ENCODE measurements at places on chromosomes 11 and 22.

DNA sequence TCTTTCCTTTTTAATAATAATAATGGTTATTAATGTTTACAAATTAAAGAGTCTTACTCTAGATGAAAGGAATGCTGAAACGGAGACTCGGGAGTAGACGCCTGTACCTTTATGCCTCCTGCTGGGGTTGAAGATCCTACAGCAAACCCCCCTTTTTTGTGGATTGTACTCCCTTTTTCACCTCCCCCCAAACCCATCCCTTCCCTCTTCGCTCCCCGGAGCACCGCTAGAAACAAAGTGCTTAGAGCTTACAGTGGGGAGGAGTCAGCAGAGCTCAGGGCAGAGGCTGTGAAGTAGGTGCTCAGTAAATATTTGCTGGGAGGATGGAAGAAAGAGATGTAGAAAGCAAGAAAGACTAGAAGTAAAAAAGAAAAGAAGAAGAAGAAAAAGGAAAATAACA is 169.7 kb downstream of the NXPE2 start:
- no peak for DNase-seq

DNA sequence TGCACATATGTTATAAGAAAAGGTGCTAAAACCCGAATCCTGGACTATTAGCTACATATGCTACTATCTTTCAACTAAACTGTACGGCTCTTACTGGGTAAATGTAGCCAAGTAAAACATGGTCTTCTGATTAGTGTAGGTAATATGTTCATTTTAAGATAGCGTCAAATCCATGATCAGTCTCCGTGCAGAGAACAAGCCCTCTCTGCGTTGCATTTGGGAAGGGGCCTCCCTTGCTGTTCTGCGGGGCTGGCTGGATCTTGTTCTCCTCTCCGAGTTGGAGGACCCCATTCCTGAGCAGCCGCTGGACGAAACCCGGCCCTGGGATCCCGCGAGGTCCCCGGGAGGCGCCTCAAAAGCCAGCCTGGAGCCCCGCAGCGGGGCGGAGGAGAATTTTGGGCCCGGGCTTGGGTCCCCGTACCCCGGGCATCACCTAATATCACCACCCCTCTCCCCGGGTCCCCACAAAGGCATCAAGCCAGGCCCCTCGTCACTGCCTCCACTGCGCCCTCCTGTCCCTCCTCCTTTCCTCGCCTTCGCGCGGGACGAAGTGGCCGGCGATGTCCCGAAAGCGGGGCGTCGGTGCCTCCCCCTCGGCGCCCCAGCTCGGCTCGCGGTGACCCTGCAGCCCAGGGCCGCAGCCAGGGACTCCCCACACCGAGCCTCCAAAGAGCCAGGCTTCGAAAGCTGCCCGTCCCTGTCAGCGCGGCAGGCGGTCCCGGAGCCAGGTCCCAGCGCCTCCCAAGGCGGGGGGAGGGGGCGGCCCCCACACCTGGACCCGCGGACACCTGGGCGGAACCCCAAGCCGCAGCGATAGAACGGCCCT is 54.5 kb upstream of the FBXO3 start:
- DNase-seq, result no peak

DNA sequence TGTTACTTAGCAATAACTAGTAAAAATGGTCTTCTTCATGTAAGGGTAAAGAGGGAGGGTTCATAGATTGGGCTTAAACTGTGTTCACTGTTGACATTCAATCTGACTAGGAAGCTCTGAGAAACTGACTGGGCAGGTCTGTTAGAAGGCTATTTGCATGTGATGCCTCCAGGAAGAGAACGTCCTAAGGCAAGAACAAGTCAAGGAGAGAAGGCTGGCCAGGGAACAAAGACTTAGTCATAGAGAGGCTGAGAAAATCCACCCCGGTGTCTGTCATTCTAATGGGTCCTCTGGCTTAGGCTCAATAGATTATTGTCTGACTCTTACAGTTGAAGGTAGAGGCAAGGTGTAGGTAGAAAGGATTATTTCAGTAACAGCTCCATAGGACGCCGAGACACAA is 50.3 kb upstream of the CD44 start:
- no peak for DNase-seq

DNA sequence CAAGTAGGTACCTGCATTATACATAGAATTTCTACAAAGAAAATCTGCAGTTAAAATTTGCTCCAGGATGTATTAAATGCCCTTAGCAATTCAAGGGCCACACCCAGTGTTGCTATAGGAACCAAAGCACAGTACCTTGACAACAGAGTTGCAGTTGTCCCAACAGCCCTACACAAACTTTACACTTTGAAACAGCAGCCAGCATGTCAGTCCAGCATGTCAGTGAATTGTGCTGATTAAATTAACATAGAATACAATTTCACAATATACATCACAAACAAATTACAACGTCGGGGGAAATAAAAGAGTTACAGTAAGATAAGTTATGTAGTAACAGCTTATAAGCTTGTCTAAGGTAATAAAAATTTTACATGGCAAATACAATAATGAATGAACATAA is 389.2 kb downstream of the SOX6 start:
- DNase-seq, result no peak

DNA sequence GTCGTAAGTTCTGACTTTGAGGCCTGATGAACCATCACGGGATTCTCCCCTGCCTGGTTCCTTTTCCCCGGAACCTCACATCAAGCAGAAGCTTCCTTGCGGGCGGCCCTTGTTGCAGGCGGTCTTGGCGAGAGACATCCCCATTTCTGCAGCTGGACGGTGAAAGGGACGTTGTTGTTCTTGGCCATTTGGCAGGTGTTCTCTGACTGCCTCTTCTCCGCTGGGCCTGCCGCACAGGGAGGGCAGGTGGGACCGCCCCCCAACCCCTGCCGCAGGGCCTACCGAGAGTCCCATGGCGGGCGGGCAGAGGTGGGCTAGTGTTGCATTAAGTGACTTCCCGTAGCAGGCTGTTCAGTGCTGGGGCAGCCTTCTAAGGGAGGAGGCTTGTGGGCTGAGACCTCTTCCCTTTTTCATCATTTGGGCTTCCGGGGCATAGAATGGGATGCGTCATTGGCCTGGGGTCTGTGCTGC is 26.9 kb upstream of the GRAMD4 start:
- no peak for DNase-seq

DNA sequence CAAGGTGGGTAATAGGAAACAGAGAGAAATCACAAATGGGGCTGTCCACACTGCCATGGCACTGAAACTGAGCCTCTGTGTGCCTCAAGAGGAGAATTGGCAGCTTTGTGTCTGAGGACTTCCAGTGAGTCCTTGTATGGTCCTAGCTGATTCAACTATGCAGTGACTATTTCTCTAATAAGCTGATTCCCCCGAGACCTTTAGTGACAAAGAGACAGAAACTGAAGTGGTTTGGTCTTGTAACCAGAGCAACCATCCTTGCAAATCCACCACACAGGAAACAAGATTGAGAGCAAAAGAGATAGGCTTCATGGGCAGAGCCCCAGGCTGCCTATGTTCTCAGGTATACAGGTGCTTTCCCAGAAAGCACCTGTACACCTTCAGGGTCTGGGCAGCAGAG is 1038.5 kb downstream of the NTM start:
- DNase-seq, result no peak

DNA sequence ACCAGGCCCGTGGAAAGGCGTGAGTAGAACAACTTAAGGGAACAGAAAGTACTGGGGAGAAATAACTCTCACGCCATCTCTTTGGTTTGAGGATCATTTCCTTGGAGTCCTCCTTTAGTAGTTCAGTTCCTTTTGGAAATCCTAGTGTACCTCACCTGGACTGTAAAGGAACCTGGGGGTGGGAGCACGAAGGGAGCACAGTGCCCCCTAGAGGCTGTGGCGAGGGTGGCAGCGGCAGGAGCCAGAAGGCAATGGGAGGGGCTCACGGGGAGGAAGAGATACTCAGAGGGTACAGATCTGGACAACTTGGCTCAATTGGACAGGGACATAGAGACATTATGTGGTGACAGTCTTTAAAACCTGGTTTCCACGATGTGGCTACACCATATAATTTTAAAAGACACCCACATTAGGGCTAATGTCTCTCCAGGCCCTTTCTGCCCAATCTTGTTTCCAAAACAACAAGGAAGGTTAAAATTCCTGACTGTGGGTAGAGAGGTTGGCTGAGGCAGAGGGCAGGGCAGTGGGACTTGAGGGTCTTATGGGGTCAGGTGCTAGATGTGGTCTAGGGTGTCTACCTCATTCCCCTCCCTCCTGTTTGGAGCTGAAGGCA is 87.0 kb downstream of the CSNK2A3 start:
- peak; percentile 27 for DNase-seq

- no peak for DNase-seq
These were observed 75.3 kb downstream of the MED15 start for GRCh38 chr22:20582520-20583361.

- DNase-seq, result no peak
These were observed 13.7 kb downstream of the GLYATL2 start for GRCh38 chr11:58830673-58831301.

DNA sequence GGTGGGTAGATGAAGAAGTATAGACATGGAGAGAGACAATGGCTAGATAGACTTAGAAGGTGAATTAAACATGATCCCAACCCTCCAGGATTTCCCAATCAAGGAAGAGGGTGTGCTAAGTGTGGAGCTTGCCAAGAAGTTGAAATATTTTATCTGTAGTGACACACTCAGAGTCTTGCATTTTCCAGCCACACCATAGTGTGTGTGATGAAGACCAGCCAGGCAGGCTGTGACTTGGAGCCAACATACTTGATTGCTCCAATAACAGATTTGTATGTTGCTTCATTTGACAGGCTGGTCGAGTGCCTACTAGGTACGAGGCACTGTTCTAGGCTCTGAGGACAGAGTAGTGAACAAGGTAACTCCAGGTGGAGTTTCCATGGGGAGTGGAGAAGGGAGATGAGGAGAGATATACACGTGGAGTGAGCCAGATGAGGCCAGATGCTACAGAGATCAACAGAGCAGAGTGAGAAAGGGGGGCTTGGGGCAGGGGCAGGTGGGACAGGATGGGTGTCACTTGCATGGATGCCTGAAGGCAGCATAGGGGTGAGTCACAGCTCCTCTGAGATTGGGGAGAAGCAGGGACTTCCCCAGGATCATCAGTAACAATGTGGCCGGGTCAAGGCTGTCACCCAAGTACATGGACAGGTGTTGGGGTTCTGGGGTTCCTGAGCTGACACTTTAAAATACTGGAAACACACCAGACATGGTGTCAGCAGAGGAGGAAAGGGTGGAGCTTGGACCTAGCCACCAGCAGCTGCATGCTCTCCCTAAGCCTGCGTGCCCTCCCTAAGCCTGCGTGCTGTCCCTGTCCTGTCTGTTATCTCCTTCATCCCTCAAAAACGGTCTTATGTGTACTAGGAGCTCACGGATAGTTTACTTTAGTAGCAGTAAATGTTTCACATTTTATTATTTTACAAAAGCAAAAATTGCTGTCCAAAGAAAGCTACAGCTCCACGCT is 23.6 kb downstream of the PDGFB start:
- no peak for DNase-seq

GRCh38 chr22:42928969-42929837 is 72.1 kb upstream of the ARFGAP3 start:
- no peak for DNase-seq

DNA sequence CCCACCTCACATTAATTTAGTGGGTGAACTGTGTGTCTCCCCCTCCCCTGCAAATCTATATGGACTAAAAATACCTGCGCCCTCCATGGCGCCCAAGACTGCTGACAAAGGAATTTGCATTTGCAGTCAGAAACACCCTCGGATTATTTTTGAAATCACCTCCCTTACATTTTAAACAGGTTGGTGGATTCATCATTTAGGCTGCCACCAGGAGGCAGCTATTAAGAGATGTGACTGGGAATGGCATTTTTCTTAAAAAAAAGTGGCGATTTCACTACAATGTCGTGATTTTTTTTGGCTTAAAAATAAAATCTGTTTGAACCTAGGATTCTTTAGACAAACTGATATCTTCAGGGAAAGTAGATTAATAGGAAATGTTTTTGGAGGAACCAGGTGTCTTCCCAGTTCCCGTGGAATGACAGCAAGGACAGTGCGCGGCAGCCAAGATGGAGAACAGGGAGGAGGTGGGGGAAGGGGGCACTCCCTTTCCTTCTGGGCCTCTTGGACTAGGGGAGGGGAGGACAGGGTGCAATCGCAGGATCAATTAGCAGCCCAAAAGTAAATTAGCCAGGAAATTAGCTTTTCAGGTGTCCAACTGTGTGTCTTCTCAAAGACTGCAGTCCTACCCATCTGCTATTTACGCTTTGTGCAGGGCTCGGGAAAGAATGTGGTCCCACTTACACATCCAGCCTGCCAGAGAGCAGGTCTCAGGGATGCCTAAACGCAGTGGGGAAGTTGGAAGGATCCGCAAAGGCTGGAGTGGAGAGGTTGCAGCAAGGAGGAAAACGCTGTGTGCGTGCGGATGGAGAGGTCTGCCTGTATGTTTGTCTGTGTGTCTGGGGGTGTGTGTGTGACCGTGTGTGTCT is 496.4 kb downstream of the NTM start:
- no peak for DNase-seq

- DNase-seq, result no peak
These were observed 99.0 kb downstream of the NECTIN1 start for GRCh38 chr11:119629834-119630624.

- DNase-seq, result no peak
These were observed 185.5 kb downstream of the TRIM29 start for GRCh38 chr11:119952441-119952840.

DNA sequence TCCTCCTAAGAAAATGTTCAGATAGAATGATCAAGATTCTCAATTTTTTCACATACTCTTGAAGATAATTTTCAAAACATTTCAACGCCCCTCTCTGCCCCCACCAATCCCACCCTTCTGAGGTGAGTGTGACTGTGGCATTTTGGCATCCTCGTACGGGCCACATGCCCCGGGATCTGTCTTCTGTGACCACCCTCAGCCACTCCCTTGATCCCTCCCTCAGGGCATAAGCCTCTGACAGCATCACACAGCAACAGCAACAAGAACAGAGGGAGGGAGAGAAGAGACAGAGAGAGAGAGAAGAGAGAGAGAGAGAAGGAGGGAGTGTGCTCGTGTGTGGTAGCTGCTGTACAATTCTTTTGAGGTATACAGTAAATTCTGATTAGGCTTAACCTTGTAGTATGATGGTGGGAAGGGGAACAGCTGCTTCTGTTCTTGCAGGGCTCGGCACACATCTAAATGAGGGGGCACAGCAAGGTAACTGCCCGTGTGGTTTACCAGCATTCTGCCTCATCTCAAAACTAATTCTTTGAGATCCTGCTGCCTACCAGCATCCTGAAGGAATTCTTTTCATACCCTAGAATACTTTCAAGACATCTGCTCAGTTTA is 21.4 kb downstream of the SCUBE2 start:
- no peak for DNase-seq

- DNase-seq, result no peak
These were observed 1083.4 kb downstream of the BRD1 start for GRCh38 chr22:48744283-48744641.

- peak; percentile 65 for DNase-seq
These were observed at the start of gene RPS6KA4 for GRCh38 chr11:64358907-64359711. Gene RPS6KA4 (plus strand): TSS chr11:64359162. CDS start chr11:64359236, 74 bp downstream.

- DNase-seq, result no peak
These were observed 6.8 kb downstream of the BET1L start for GRCh38 chr11:200224-201003.
